ENCODE measurements at places on chromosomes 3 and 15. TPM values are rescaled to one million over a fixed set of nuclear protein-coding genes. Genes with fewer than 3 reads are reported as not detected.

Gene DUT
- 70.4 TPM for total RNA-seq

Gene WDR72
- total RNA-seq: not detected

Gene TM4SF4
- total RNA-seq: not detected

Gene RRP9
- total RNA-seq: 16.9 TPM

Gene ZNF80
- not detected for total RNA-seq

All from fibroblast of the aortic adventitia (primary cell).